Activated CD8-positive, alpha-beta T cell treated with anti-CD3 and anti-CD28 coated beads for 36 hours (primary cell): ENCODE measurements at places on chromosomes 3 and 15. TPM values are rescaled to one million over a fixed set of nuclear protein-coding genes. Genes with fewer than 3 reads are reported as not detected.

The SENP7 gene
- 9.6 TPM for total RNA-seq

The UCN2 gene
- not detected for total RNA-seq

The HCN4 gene
- not detected for total RNA-seq

The SMCO1 gene
- not detected for total RNA-seq

The CDCP1 gene
- total RNA-seq = 0.32 TPM

The C2CD4A gene
- 0.67 TPM for total RNA-seq

The GOLGA8T gene
- not detected for total RNA-seq

The PRSS50 gene
- not detected for total RNA-seq

The ALDH1A2 gene
- 1.4 TPM for total RNA-seq

The GP9 gene
- not detected for total RNA-seq

The CCDC54 gene
- not detected for total RNA-seq

The ERC2 gene
- total RNA-seq = 0.52 TPM

- H3K4me3 ChIP-seq = no peak overlapping the region
- H3K27me3 ChIP-seq = no peaks in the 10 kb centered on the region
- H3K36me3 ChIP-seq = no peaks in the 10 kb centered on the region
- DNase-seq = no peak
Measured at GRCh38 chr15:65208647-65209046, 2.6 kb downstream of the CILP start.

DNA sequence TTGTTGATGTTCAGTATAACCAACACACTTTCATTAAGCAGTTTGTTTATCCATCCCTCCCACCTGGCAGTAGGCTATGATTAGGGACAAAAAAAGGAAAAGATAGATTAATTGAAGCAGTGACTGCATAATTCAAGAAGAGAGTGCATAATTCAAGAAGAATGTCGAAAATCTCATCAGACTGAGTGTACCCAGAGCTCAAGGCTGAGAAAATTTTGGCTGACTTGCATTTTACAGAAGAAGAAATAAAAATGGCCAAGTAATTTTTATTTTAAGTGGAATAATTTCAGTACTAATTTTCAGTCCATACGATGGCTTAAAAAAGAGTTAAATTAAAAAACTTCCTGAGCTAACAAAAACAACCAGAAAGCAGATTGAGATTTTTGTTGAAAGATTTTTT is 145.4 kb upstream of the LRRFIP2 start:
- H3K4me1 ChIP-seq = peaks cover 23% of the 10 kb centered on the region
- no peak overlapping the region for H3K27ac ChIP-seq
- peaks cover 51% of the 10 kb centered on the region for H3K36me3 ChIP-seq
- H3K27me3 ChIP-seq = no peaks in the 10 kb centered on the region
- no peak overlapping the region for H3K4me3 ChIP-seq

DNA sequence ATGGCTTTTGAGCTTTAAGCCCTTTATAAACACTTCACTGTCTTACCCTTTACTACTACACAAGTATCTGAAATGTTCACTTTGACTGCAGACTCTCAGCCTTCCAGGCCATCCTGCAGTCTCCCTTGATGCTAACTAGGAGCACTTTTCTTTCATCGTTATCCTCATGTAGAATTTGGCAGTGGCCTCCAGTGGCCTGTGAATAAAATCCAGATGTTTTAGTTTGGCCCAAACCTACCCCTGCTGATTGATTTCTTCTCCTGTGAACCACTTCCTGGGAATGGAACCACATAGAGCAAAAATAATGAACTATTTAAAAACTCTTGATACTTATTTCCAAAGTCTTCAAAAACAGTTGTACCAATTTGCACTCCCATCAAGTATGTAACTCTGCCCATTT is 271.9 kb downstream of the FEZF2 start:
- no peaks in the 10 kb centered on the region for H3K4me1 ChIP-seq
- no peak overlapping the region for H3K4me3 ChIP-seq
- no peak overlapping the region for H3K27ac ChIP-seq
- no peaks in the 10 kb centered on the region for H3K27me3 ChIP-seq

DNA sequence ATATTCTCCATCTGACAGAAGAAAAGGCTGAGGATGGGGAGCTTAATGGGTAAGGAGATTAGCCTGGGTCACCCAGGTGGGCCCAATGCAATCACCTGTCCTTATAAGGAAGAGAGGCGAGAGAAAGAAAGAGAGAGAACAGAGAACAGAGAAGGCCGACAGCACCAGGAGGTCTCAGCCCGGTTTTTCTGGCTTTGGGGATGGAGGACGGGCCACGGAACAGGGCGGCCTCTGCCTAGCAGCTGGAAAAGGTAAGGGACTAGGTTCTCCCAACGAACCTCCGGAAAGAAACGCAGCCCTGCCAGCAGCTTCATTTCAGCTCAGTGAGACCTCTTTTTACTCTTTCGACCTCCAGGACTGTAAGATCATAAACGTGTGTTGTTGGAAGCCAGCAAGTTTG is 196.0 kb upstream of the LYSMD4 start:
- no peak for DNase-seq
- no peaks in the 10 kb centered on the region for H3K36me3 ChIP-seq
- H3K27me3 ChIP-seq = no peaks in the 10 kb centered on the region
- H3K4me3 ChIP-seq = peak overlapping the region; percentile 5
- no peak overlapping the region for H3K27ac ChIP-seq

DNA sequence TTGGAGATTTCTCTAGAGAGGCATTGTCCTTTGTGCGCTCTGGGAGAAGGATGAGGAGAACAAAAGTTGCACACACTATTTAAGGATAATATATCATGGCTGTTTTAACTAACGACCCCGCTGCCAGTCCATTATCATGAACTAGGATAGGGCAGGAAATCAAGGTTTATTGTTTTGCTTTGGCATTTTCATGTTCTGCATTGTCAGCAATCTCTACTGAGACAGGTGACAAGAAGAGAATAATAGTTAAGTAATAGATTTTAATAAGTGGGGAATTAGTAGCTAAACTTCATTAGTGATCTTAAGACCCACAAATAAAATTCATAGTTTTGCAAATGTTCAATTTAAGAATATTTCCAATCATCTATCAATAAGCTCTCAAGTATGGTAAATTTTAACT is 20.6 kb upstream of the GMNC start:
- DNase-seq = no peak
- no peak overlapping the region for H3K27ac ChIP-seq
- peaks cover 4% of the 10 kb centered on the region for H3K27me3 ChIP-seq
- H3K4me1 ChIP-seq = no peaks in the 10 kb centered on the region
- H3K36me3 ChIP-seq = no peaks in the 10 kb centered on the region

GRCh38 chr3:97835761-97836160 is 13.9 kb downstream of the CRYBG3 start:
- no peak for DNase-seq
- H3K4me1 ChIP-seq = no peaks in the 10 kb centered on the region
- H3K27ac ChIP-seq = no peak overlapping the region
- no peak overlapping the region for H3K4me3 ChIP-seq

DNA sequence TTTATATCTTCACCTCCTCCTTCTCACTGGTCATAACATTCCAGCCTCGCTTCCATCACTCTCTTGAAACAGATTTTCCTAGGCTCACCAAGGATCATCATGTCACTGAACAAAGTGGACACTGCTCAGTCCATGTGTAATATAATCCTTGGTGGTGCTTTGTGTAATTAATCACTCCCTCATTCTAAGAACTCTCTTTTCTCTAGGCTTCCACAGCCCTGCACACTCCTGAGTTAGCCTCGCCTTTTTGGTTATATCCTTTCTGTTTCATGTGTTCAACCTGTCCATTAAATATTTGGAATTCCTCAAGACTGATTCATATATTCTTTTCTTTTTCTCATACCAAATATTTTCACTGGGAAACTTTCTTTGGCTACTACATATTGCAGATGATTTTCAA is 440.8 kb downstream of the PYDC2 start:
- no peaks in the 10 kb centered on the region for H3K36me3 ChIP-seq
- H3K4me1 ChIP-seq = no peaks in the 10 kb centered on the region
- no peak overlapping the region for H3K27ac ChIP-seq
- no peaks in the 10 kb centered on the region for H3K27me3 ChIP-seq
- no peak for DNase-seq

DNA sequence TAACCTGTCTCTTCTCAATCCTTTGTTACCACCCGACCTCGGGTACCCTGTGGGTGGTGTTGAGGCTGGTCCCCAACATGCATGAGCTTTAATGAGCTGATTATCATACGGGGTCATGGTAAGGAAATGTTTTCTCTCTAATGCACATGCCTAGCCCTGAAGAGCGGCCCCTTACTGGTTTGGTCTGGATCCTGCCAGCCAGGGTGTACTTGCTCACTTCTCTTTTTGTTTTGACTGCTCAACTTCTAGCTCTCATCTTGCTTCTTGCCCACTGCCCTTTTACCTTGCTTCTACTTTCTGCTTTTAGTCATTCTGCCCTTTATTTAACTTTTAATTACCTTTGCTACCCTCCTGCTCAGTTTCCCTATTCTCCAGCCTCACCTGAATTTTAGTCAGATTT is 44.3 kb upstream of the ACAD9 start:
- no peaks in the 10 kb centered on the region for H3K27me3 ChIP-seq
- no peaks in the 10 kb centered on the region for H3K4me1 ChIP-seq
- H3K4me3 ChIP-seq = no peak overlapping the region
- H3K36me3 ChIP-seq = no peaks in the 10 kb centered on the region
- DNase-seq = no peak

DNA sequence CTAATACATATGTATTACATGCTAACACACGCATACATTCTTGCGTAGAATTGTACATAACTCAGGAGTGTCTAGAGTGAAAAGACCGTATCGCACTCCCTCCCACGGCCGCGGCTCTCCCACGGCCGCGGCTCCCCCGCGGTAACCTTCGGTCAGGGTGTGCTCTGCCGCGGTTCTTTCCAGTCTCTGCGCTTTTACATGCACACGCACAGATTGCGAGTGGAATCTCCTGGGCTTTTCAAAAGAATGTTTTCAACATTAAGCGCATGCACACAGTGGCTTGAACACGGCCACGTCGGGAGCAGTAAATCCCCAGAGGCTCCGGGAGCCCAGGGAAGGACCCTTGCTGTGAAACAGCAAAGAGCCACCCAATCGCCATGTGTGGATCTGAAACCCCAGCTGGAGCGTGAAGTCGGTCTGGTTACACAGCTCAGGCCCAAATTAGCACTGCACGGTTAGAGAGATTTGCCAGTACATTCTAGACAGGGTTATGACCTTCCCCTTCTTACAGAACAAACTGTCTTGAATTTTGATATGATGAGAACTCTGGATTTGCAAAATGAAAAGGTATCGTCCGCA is 805 bp upstream of the RGMA start:
- H3K4me3 ChIP-seq = peak overlapping the region; percentile 48
- H3K27ac ChIP-seq = no peak overlapping the region
- DNase-seq = no peak
- no peaks in the 10 kb centered on the region for H3K36me3 ChIP-seq
- peaks cover 11% of the 10 kb centered on the region for H3K4me1 ChIP-seq

GRCh38 chr15:77475898-77476297 is 55.2 kb downstream of the HMG20A start:
- no peak overlapping the region for H3K4me3 ChIP-seq
- H3K36me3 ChIP-seq = peaks cover 29% of the 10 kb centered on the region
- H3K27ac ChIP-seq = no peak overlapping the region

GRCh38 chr3:8914491-8914890 is 48.8 kb downstream of the RAD18 start:
- DNase-seq = no peak
- H3K36me3 ChIP-seq = peaks cover 34% of the 10 kb centered on the region
- H3K27me3 ChIP-seq = no peaks in the 10 kb centered on the region
- no peak overlapping the region for H3K27ac ChIP-seq

DNA sequence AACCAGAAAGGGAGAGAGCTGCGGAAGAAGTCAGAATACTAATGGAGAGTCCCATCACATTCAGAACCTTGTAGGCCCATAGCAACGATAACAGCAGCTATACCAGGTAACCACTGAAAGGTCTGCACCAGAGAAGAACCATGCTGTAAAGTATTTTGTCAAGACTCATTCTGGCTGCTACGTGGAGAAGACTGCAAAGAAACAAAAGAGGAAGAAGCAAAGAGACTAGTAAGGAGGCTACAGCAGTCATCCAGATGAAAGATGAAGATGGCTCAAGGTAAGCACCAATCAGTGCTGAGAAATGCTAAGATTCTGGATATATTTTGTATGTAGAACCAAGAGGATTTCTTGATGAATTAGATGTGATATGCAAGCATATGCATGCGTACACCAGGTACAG is 39.6 kb downstream of the ACAP2 start:
- no peak overlapping the region for H3K4me3 ChIP-seq
- no peak overlapping the region for H3K27ac ChIP-seq
- peaks cover 26% of the 10 kb centered on the region for H3K36me3 ChIP-seq

- H3K27me3 ChIP-seq = no peaks in the 10 kb centered on the region
- H3K4me1 ChIP-seq = no peaks in the 10 kb centered on the region
- no peak overlapping the region for H3K27ac ChIP-seq
- no peaks in the 10 kb centered on the region for H3K36me3 ChIP-seq
- H3K4me3 ChIP-seq = no peak overlapping the region
- DNase-seq = no peak
Measured at GRCh38 chr3:143339451-143339850, 219.9 kb downstream of the CHST2 start.

DNA sequence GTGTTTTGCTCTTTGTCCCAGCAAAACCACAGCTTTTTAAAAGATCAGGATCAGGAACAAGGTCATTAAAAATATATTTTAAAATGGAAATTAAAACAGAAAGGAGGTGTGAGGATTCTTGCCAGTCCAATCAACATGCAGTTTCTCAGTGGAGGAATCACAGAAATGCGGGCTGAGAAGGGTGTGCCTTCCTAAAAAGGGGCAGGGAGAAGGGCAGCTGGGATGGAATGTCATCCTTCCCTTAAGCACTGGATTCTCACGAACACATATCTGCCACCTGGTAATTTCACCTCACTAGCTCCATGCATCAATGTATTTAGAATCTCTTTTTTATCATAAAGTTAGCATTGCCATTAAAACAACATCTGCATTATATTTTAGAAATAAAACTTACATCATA is 21.4 kb downstream of the ABI3BP start:
- H3K27me3 ChIP-seq = peaks cover 2% of the 10 kb centered on the region
- H3K36me3 ChIP-seq = no peaks in the 10 kb centered on the region
- H3K4me1 ChIP-seq = no peaks in the 10 kb centered on the region
- H3K4me3 ChIP-seq = no peak overlapping the region
- no peak overlapping the region for H3K27ac ChIP-seq

GRCh38 chr15:81256916-81257315 is 60.2 kb downstream of the IL16 start:
- no peak overlapping the region for H3K27ac ChIP-seq
- H3K4me1 ChIP-seq = no peaks in the 10 kb centered on the region
- no peak overlapping the region for H3K4me3 ChIP-seq
- no peak for DNase-seq
